ENCODE measurements at places on chromosomes 2 and 18. TPM values are rescaled to one million over a fixed set of nuclear protein-coding genes. Genes with fewer than 3 reads are reported as not detected.

The SLC35F6 gene
- 21.0 TPM for total RNA-seq

DNA sequence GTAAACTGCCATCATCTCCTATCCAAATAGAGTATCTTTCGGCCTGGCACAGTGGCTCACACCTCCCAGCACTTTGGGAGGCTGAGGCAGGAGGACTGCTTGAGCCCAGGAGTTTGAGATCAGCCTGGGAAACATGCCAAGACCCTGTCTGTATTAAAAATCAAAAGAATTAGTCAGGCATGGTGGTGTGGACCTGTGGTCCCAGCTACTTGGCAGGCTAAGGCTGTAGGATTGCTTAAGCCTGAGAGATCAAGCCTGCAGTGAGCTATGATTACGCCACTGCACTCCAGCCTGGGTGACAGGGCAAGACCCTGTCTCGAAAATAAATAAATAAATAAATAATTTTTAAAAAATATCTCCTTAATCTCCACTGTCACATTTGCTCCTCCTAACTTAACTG lies 14.7 kb upstream of the ARPC2 start:
- DNase-seq, result no peak

The GALNT13 gene
- total RNA-seq, result 0.55 TPM

The GLB1L gene
- total RNA-seq, result 3.4 TPM

The TMEM169 gene
- 1.2 TPM for total RNA-seq

The GRB14 gene
- not detected for total RNA-seq

DNA sequence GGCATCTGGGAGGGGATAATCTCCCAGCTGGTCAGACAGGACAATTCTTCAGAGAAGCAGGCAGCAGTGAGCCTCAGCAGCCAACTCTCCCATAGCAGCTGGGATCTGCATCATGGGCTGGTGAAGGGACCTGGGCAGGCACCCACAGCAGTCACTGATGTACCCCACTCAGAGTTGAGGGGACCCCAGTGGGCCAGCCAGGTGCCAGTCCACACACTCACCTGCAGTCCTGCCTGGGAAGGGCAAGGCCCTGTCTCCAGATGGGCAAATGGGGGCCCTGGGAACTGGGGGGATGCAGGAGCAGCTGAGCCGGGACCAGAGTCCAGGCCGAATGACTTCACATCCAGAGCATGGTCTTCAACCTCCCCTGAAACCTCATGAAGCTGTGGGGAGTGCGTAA lies 170.4 kb downstream of the ZFP36L2 start:
- no peak for DNase-seq

The SULT1C2 gene
- total RNA-seq, result not detected

GRCh38 chr2:123976054-123976648 lies 48.9 kb upstream of the CNTNAP5 start:
- DNase-seq, result no peak

- no peak for DNase-seq
Measured at GRCh38 chr2:197349699-197350098, 39.1 kb upstream of the ANKRD44 start.

GRCh38 chr2:7417845-7418742 lies 500.9 kb downstream of the RNF144A start:
- no peak for DNase-seq

The ITPRIPL1 gene
- 43.5 TPM for total RNA-seq

DNA sequence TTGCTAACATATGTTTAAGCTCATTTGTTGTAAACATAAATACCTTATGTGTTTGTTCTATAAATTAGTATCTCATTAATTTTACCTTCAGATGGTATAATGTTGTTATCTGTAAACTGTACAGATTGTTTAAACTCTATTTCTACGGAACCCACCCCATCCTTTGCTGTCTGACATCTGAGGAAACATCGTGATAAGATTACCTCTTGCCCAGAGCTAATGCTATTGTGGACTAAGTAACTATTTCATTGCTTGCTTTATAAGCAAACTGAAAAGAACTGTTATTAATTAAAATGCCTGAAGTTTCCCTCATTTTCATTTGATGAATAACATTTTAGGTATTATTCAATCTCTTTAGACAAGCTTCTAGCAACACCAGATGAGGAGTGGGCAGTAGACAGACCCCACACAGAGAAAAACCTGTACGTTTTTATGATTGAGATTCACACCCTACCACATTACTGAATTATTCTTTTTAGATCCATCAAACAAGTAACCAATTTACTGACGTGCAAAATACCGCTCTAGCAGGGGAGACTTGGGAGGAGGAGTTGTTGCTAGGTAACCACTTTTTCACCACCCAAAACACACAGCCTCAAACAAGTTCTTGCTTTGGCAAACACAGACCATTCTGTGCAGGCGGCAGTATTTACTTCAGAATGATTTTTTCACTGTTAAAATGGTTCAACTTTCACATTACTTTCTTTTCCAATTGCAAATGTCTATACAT lies 1.9 kb upstream of the SYT4 start:
- no peak for DNase-seq

The GPR39 gene
- total RNA-seq, result not detected

GRCh38 chr2:49845671-49846070 lies 691.4 kb upstream of the FSHR start:
- no peak for DNase-seq

DNA sequence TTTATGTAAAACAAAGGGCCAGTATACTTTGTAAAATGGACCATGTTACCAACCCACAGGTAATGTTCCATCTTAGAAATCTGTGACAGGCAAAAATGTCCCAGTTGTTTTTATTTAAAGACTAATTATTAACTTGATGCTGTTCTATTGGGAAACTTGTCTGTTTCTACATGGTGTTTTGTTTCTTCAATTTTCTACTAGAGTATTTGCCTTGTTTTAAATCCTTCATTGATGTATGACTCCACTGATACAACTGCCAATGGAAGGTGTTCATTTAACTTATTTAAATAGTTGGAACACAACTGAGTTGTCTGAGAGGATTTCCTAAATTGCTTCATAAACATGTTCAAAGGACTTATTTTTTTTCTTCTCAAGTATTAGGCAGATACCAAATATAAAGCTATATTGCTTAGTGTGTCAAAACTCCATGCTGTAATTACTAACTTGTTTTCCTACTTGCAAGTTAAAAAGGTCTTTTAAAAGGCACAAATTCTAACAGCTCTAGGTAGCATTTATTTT lies 152.0 kb upstream of the XPO1 start:
- DNase-seq, result no peak

The CD302 gene
- total RNA-seq, result 0.23 TPM

DNA sequence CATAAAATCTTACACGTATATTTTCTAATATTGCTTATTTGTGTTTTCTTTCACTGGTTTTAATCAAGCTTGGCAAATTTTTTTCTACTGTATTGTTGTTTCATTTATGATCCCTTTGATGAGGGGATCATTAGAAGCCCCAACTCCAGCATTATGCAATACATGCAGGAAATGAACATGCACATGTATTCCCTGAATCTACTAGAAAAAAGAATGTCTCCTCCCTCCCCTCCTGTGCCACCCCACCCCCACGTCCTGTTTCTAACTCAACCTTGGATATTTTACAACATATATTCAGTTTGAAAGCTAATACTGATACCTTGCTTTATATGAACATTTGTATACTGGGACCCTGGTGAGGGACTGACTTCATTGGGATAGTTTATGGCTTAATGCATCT lies 53.0 kb downstream of the EML6 start:
- no peak for DNase-seq

DNA sequence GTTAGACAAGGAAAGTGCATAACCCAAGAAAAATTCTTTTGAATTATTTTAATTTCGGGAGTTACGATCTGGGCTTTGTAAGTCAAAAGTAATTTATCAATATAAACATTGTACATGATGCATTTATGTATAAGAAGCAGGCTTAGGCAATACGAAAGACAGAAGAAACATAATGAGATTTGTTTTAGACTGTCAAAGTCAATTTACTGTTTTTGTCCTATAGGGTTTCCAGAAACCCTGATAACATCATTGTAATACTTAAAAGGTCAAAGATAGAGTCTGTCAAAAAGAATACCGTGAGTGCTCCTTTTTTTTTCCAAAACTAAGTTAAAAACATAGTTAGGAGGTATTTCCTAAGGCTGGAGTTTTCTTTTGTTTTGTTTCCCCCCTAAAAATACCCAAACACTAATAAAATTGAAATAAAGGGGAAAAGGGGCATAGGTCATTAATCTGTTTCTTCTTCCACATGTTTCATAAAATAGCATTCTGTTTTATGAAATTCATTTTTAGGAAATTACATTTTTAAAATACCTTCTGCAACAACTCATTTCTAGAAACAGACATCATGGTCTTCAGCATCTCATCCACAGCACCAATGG lies 16.1 kb downstream of the C1D start:
- no peak for DNase-seq

DNA sequence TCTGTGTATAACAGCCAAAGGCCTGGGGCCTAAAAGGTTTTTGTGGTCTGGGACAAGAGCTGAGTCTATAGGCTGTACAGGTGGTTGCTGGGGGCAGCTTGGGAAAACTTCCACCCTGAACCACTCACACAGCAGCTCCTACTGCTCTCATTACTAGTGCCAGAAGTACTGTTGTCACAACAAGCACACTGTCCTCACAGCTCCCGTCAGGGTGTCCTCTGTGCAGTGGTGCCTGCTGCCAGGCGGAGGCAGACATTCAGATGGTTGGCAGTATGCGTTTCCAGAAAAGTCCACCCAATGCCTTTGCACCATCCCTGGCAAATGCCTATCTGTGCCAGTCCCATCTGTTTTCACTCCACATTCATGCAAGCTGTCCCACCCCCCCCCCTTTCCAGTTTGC lies 58.5 kb downstream of the EPAS1 start:
- no peak for DNase-seq

The KRTCAP3 gene
- 6.6 TPM for total RNA-seq

The ALLC gene
- total RNA-seq, result not detected

DNA sequence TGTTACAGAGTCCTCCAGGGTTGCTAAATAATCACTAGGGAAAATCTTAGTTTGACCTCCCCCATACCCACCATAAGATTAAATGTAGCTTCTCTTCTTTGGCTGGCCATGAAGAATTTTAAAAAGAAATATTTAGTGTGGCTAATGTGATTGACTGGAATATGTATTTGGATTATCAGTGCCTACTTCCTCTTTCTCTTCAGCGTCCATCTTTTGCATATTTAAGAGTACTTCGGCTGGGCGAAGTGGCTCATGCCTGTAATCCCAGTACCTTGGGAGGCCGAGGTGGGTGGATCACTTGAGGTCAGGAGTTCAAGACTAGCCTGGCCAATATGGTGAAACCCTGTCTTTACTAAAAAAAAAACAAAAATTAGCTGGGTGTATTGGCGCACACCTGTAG lies 28.8 kb downstream of the ADAM23 start:
- no peak for DNase-seq

The RGPD8 gene
- 6.4 TPM for total RNA-seq

GRCh38 chr2:213007290-213007838 lies 144.0 kb downstream of the IKZF2 start:
- DNase-seq, result no peak

- no peak for DNase-seq
Measured at GRCh38 chr2:46655551-46656436, 176.4 kb downstream of the TMEM247 start.

DNA sequence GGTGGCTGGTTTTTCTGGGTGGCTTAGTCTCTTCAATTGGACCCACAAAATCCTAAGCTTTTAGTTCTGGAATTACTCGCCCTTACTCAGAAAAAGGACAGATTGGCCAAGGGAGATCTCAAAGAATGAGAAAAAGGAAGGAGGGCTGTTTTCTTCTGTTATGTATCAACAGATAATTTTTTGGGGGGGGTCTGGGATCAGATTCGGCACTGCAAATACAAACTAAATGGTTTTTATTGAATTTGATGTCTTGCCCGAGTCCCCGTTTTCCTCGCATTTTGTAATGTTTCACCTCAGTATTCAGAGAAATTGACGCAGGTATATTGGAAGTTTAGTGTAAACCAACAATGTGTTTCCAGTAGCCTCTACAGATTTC lies 762 bp downstream of the YIPF4 start:
- no peak for DNase-seq

The FSHR gene
- not detected for total RNA-seq

The MROH2A gene
- not detected for total RNA-seq

The WIPF1 gene
- 390 TPM for total RNA-seq

DNA sequence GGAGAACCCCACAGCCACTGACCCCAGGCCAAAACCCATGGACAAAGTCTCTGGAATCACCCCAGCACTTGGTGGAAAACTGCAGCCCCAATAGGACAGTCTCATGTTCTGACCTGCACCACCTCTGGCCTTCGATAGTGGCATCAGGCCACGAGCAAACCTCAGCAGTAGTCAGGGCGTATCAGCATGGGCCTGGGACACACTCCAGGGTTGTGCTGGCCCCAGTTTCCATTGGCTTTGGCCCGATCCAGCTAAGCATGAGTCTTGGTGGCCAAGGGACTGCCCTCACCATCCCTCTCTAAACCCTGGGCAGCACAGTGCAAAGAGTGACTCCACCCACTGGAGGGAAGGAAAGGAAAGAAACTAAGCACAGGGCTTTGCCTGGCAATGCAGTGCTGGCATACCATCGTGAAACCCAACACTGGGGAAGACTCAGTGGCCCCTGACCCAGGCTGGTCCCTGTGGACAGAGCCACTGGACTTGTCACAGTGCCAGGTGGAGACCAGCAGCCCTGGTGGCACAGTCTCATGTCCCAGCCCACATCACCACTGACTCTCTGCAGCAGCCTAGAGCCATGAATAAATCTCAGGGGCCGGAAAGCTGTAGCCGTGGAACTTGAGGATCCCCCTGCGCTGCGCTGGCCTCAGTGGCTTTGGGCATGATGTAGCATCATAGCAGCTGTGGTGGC lies 46.3 kb downstream of the ZNF519 start:
- no peak for DNase-seq

The IFIH1 gene
- 37.3 TPM for total RNA-seq

The VWC2L gene
- not detected for total RNA-seq

The CFAP65 gene
- total RNA-seq, result not detected

GRCh38 chr2:45382744-45383143 lies 228.3 kb downstream of the SRBD1 start:
- DNase-seq, result no peak

DNA sequence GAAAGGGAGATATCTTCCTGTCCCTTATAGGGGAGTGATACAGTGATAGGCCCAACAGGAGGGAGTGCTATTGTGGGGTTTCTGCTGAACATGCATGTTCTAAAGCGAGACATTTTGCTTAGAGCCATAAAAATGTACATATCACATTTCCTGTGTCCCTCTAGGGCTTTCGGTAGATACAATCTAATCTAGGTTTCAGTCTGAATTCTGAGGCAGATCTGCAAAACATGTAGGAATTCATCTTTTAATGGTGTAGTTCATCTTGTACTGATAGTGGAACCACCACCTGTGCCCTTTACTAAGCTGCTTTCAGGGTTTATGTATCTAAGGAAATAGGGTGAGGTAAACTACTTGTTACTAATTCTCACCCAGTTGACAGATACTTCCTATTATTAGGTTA lies 73.8 kb downstream of the SPTBN1 start:
- DNase-seq, result no peak

DNA sequence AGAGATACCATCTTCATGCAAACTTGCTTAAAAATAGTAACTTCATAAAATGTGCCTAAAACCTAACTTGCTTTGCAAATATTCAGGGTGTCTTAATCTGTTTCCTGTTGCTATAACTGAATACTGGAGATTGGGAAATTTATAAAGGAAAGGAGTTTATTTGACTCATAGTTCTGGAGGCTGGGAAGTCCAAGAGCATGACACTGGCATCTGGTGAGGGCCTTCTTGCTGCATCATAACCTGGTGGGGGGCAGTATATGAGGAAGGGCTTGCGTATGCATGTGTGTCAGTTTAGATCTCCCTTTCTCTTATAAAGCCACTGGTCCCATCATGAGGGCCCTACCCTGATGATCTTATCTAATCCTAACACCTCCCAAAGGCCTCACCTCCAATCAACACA lies 166.5 kb downstream of the LPIN1 start:
- no peak for DNase-seq

The CAPN13 gene
- total RNA-seq, result not detected
